Stimulated activated naive CD8-positive, alpha-beta T cell treated with anti-CD3 and anti-CD28 coated beads, Interleukin-15, Interleukin-2, amounts not matched to agents 100 U/mL and 50 U/mL, for 24 hours (primary cell): ENCODE measurements at places on chromosomes 1 and 21.

- no peak for DNase-seq
These were observed 176.2 kb downstream of the PCP4 start for GRCh38 chr21:40043423-40043822.

DNA sequence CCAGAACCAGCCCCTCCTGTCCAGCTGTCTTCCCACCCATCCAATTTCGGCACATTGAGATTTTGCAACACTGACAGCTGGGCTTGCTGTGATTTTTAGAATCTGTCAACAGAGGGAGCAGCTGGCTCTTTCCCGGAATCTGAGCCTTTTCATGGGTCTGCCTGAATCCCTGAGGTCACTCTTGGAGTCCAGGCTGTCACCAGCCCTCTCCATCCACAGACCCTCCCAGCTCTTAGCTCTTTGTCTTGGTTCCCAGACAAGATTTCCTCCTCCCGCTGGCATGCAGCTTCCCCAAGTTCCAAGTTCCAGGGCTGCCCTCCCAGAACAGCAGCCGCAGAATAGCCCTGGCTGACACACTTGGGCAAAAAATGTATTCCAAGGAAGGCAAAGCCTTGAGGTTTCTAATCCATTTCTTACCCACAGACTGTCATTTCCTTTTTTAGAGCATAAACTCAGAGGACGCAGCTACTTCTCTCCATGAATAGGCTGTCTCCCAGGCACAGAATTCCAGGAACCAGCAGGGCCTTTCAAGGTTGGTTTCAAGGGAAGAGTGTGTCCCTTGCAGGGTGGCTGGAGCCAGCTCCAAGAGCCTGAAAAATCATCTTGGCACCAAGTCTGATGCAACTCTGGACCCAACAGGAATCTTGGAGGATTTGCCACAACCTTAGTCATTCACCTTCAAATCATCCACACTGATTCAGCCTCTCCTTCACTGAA lies 7.1 kb upstream of the TMEM61 start:
- no peak for DNase-seq

DNA sequence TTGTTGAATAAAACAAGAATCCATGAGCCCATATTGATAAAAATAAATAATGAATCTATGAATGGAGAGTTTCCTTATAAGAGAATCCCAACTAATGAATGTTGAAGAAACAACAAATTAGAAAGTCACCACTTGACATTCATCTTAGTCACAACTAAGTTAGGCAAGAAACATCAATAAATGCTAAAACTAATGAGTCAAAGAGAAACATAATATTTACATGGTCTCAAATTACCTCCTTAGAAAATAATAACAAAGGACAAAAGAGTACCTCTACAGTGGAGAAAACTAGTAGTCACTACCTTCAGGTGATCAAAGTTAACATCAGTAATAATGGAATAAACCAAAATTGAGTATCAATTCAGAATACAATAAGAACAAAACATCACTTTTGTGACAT lies 93.5 kb downstream of the AKT3 start:
- no peak for DNase-seq

DNA sequence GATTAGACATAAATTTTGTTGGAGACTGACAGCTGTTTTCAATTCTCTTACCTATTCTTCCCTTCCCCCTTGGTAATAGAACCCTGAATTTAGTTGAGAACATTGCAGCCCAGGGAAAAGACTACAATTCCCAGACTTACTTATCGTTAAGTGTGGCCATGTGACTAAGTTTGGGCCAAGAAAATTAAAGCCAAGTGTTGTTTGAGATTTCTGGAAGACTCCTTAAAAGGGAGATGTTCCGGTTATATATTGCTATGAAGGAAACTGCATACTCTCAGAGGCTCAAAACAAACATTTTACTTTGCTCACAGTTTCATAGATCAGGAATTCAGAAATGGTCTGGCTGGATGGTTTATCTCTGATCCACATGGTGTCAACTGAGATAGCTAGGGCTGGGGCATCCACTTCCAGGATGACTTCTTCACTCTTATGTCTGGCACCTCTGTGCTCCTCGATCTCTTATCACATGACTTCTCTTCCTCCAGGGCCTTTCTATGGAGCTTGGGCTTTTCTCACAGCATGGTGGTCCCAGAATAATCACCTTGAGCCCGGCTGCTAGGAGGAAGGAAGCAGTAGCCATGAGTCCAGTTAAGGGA lies 22.4 kb upstream of the CD34 start:
- no peak for DNase-seq

DNA sequence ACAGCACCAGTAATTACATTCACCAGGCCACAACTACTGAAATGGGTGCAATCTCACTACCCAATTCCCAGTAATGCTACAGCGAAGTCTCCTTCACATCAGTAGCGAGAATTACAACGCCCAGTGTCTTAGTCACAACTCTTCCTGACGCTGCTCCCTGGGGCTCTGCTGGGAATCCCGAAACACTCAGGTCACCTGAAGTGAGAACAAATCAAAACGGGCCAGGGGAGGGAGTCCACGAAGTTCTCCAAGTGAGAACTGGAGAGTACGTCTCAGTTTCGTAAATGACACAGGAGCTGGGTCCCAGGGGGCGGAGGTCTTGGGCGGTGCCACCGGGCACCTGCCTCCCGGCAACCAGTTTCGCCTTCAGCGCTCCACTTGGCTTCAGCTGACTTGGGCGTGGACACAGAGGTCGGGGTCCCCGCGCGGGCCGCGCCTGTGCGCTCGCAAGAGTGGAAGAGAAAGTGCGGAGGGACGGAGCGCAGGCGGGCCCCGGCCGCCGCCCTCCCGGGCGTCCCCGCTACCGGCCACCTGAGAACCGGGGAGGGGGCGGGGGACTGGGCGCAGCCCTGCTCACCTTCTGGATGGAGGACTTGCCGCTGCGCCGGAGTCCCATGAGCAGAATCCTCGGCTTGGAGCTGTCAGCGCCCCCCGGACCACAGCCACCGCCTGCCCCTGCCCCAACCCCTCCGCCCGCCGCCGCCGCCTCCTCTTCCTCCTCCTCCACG lies 575 bp downstream of the RRAGC start:
- DNase-seq, result peak; percentile 63

GRCh38 chr1:12602659-12603024 lies 15.4 kb downstream of the DHRS3 start:
- no peak for DNase-seq

GRCh38 chr1:22317920-22318243 lies 133.8 kb upstream of the ZBTB40 start:
- DNase-seq, result no peak

DNA sequence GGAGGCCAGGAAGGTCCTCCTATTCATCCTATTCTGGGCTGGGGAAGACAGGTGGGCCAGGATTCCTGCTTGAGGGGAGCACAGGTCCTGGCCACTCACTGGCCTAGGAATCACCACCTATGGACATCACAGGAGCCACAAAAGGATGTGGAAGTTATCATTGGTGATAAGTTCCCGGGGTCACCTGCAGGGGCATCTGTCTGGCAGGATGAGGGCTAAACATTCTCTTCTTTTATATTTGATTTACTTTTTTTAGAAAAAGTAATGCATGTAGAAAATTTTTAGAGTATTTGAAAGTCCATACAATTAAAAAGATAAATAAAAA lies 33.2 kb upstream of the KIAA0040 start:
- DNase-seq, result no peak

DNA sequence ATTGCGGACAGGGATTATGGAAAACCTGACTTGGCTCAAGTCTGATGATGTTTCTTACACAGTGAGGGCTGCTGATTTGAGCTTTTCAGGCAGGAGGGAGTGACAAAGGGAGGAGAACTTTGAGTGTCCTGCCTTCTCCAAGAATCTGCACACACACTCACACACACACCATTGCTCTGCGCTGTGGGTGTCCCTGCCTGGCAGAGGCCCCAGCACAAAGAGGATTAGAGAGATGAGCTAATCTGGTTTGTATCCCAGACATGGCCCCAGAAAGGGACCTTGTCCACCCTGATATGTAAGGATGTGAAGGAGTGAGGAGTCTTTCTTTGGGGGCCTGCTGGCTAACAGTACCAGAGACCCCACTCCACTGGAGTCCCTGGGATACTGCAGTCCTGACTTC lies 5.9 kb upstream of the WNT2B start:
- no peak for DNase-seq

DNA sequence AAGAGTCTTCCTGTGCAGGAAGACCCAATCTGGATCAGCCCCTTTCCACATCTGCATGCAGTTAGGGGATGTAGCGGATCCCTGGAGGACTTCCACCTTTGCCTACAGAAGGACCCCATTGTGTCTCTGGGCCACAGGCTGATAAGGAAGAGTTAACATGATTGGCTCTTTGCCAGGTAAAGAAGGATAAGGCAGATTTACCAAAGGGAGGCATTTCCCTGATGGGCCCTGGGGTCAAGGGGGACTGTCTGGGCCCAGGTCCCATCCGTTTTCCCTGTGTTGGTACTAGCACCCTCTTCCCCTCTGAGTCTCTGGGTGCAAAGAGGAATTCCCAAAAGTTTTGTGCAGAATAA lies 29.1 kb downstream of the SLC26A9 start:
- DNase-seq, result no peak

- no peak for DNase-seq
These were observed 170.9 kb downstream of the LRRC7 start for GRCh38 chr1:69738458-69739250.

DNA sequence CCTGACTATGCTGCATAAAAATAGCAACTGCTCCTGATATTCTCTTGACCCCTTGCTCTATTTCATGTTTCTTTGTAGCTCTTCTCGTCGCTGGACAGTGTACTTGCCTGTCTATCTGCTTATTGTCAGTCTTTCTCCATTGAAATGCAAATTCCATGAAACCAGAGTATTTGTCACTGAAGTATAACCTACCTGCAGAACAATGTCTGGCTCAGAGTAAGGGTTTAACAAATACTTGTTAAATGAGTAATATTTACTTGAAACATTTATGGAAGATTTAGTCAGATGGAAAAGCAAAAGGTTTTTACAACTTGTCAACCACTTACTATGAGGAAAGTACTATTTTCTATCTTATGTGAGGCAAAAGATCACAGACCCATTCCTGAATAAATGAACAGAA lies 19.9 kb upstream of the ERICH3 start:
- no peak for DNase-seq

- no peak for DNase-seq
These were observed 54.8 kb downstream of the SIPA1L2 start for GRCh38 chr1:232574889-232575762.

DNA sequence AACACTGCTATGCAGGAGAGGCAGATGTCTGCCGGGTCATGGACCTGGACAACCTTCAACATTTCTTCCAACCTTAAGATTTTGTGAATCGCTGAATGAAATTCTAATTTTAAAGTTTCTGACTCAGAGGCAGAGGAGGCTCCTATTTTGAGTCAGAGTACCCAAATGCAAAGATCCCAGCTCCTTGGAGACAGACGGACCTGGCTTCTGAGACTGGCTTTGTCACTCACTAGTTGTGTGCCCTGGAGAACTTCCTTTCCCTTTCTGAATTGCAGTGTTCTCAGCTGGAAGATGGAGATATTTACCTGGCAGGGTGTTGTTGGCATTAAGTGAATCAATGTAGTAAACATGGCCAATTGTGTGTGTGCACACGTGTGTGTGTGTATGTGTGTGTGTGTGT lies 51.9 kb downstream of the IER5 start:
- DNase-seq, result peak; percentile 36

DNA sequence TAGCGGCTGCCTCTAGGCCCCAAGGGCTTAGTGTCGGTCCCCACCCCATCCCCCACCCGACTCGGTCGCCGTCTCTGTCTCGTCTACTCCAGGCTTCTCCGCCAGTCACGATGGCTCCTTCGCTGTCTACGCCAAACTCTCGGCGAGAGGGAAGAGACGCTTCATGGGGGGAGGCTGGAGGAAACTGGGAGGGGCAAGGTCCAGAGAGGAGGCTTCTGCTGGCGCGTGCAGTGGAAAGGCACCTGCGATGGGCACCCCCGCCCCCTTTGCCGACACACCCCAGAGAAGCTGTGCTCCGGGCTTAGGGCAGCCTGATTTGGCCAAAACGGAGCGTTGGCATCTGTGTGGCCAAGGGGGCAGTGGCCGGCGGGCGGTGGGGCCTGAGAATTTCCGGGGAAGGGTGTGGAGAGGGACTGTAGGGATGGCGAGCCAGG lies 1.2 kb upstream of the CSMD2 start:
- DNase-seq, result no peak

- DNase-seq, result no peak
These were observed 27.2 kb upstream of the BCL10 start for GRCh38 chr1:85303440-85304162.

DNA sequence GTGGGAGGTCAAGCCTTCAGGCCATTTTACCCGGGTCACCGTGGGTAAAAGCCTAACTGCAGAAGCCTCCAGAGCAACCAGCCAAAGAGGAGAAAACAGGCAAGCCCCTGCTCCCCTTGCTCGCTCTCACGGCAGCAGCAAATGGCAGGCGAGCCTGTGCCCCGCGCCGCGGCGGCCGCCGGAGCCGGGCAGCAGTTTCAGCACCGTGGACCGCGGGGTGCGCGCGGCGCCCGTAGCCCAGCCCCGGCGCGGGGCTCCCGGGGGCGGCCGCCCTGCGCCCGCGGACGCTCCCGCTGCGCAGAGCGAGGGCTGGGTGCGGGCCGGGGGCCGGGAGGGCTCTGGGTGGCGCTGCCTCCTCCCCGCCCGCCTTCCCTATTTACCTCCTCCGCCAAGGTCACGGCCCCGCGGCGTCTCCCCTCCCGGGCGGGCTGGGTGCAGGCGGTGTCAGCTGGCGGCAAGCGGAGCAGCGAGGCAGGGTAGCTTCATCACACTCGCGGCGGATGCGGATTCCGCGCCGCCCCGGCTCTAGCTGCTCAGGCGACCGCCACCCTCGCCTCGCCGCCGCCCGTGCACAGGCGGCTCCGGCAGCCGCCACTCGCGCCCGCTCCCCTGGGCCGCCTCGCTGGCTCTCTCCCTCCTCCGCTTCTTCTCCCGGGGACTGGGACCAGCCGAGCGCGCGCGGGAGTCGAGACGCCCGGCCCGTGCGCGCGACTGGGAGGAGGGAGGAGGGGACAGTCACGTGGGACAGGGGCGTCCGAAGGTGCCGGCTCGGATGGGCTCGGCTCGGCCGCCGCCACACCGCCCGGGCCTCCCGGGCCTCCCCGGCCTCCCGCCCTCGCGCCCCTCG lies at the start of gene RGS7:
Gene RGS7 (minus strand): TSS at position 687 of the 847 bp plus-strand sequence.
- peak; percentile 12 for DNase-seq

- DNase-seq, result no peak
These were observed 33.1 kb upstream of the SELENON start for GRCh38 chr1:25766721-25767436.

- peak; percentile 71 for DNase-seq
These were observed 8.0 kb upstream of the B4GALT3 start for GRCh38 chr1:161185282-161185682.
